Psoas muscle (tissue), 8 donors: ENCODE measurements at places on chromosomes 7 and 10.
A peak's percentile ranks its signal among the peaks of the same experiment; 100 is the strongest.

DNA sequence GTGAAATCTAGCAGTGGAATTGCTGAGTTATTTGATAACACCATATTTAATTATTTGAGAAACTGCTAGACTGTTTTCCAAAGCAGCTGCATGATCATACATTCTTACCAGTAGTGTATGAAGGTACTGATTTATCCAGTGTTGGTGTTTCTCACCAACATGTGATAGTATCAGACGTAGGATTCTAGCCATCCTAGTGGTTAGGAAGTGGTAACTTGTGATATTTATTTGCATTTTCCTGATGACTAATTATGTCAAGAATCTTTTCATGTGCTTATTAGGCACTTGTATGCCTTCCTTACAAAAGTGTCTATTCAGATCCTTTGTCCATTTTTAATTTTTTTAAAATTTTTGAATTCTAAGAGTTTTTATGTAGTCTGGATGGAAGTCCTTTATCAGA, 54.2 kb upstream of the PLXDC2 start:
- no peak for DNase-seq

GRCh38 chr7:6172224-6172909, 100.1 kb downstream of the CYTH3 start:
- DNase-seq: no peak

DNA sequence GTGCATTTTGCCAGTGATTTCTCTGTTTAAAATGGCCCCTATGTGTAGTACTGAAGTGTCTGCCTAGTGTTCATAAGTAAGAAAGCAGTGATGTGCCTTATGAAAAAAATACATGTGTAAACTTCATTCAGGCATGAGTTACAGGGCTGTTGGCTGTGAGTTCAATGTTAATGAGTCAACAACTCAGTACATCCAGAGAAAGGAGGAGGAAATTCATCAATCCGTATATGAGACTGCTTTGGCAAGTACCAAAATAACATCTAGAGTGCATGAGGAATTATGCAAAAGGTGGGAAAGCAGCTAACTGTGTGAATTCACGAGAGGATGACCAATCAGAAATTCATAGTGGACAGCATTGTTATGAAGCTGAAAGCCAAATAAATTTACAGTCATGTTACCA, 255.6 kb downstream of the ZEB1 start:
- DNase-seq: no peak

DNA sequence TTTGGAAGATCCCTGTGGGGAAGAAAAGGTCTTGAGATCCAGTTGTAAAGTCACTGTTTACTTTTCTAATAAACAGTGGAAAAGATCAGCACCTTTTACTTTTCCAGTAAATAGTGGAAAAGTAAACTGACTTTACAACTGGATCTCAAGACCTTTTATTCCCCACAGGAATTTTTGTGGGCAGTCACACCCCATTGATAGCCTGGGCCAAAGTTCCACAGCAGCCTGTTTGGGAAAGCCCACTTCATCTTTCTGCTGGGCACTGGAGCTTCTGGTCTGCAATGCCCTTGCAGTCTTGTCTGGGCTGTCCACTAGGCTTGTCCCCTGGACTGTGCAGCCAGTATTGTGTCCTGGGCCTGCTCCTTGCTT, 50.2 kb downstream of the ADCY1 start:
- DNase-seq: no peak

DNA sequence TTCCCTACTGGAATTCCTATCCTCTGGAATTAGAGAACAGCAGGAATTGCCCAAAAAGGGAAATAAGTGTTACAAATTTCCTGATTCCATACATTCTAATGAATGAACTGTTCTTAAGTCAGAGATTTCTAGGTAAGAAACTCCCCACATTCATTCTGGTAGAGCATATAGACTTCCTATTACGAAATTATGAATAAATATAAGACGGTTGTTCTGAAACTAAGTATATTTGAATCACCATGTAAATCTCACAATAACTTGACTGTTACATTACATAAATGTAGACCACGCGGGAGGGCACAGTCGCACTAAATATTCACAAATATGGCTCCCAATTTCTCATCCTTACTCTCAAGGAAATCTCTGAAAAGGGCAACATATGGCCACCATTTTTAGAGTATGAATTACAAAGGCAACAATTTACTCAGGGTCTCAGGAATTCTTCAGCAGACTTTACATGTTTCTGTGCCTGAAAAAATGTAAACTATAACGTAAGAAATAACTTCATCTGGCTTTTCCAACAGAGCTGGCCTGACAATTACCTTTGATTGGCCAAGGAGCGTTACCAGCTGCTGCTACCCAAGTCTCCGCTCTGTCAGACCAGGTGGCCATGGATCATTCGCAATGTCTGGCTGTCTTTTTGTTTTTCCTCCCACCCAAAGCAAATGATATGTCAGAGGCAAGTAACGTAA, 115.8 kb downstream of the MPP7 start:
- no peak for DNase-seq

- no peak for DNase-seq
Measured at GRCh38 chr7:24831240-24831639, 74.0 kb upstream of the GSDME start.

GRCh38 chr7:80135309-80136104, 876 bp downstream of the GNAI1 start:
- peak; percentile 35 for DNase-seq

DNA sequence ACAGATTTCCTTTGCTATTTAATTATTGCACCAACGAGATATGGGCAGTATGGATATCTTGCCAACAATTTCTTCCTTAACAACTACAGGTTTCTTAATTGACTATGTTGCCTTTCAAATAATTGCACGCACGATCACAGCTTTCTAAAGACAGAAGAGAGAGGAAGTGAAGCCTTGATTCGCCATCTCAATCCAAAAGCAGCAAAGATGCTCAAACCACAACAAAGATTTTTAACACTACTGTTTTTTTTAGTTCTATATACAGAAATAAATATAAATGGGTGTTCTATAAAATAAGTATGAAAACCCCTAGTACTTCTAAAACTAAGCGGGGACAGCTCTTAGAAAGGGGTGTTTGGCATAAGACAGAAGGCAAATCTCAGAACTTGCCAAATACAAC, 251.3 kb downstream of the SFMBT2 start:
- DNase-seq: no peak

DNA sequence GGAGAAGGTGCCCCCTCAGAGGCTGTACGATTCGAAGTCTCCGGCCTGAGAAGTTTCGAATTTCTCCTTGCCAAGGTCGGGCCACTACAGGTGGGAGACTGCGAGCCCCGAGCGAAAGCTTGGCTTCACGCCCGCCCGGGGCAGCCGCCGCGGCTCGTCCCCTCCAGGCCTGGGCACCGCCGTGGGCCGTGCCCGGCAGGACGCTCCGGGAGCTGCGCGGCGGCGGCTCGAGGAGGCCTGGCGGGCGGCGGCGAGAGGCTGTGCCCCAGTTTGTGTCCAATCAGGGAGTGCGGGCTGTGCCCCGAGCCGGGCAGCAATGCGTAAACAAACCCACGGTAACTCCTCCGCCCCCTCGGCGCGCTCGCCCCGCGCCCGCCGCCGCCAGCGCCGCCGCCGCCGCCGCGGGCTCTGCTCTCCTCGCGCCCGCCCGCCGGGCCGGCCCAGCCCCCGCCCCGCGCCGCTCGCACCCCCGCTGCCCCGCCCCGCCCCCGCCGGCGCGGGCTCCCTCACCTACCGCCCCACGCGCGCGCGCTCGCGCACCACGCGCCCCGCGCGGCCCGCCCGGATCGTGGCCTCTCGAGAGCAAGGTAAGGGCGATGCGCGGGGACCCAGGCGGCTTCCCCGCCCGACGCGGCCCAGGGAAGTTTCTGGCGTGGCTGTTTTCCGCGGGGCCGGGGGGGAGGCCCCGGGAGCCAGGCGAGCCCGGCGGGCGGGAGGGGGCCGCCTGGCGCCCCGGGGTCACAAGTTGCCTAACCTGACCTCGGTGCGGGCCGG, 57.8 kb upstream of the PCGF5 start:
- peak; percentile 92 for DNase-seq

DNA sequence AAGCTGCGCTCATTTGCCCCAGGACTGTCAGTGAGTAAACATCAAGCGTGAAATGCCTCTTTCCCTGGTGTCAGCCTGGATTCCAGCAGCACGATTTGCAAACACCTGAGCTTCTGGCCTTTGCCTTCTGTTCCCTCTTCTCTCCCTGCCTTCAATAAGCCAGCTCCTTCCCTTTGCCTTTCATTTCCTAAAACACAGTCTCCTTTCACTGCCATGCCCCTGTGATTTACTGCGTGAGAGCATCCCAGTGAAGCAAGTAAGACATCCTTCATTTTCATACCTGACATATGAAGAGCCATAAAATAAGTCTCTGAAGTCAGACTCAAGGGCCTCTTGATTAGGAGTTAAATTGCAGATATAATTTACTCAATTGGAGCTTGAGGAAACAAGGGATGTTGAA, 681.8 kb downstream of the TYW1 start:
- no peak for DNase-seq

GRCh38 chr10:11178606-11179515, 161.2 kb downstream of the CELF2 start:
- DNase-seq: no peak

GRCh38 chr7:84913731-84914130, 273.1 kb downstream of the SEMA3D start:
- no peak for DNase-seq

- no peak for DNase-seq
Measured at GRCh38 chr7:155799514-155799913, 12.7 kb downstream of the SHH start.

GRCh38 chr10:36116731-36117130, 474.6 kb upstream of the FZD8 start:
- no peak for DNase-seq

DNA sequence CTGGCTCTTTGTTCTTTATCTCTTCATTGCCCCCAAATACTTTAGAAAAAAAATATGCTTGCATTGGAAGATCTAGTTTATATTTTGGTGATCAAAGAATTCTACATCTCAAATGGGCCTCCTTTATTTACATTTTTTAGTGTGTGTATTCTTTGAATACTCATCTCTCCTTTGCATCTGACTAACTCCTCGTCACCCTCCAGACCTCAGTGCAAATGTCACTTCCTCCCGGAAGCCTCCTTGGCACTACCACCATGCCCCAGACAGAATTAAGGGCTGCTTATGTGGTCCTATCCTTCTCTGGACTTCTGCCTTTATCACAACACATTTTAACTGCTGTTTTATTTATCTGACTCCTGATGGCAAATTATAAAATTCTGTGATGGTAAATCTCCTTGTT, 52.0 kb upstream of the PPP1R3C start:
- DNase-seq: no peak

DNA sequence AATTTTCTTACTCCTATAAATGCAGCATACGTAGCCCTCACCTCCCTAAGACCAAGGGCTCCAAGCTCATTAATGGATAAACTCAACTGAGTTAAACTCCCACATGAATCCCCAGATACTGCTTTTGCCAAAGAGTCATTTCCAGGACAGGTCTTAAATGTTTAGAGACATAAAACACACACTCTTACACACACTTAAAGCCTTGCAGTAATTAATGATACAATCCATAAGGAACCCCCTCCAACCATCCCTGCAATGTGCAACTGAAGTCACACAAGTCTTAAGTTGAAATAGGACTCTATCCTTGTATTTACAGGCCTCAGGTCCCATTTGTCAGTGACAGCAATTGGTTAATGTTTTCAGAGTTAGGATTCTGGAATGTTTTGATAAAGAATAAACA, 194.1 kb downstream of the FANK1 start:
- DNase-seq: no peak

GRCh38 chr7:36279200-36279925, 110.3 kb upstream of the ANLN start:
- DNase-seq: no peak

- no peak for DNase-seq
Measured at GRCh38 chr7:140945940-140946339, 21.2 kb upstream of the BRAF start.

- DNase-seq: no peak
Measured at GRCh38 chr7:45067582-45067981, 21.2 kb downstream of the NACAD start.

- DNase-seq: peak; percentile 5
Measured at GRCh38 chr10:132690821-132691610, 94.9 kb downstream of the NKX6-2 start.

DNA sequence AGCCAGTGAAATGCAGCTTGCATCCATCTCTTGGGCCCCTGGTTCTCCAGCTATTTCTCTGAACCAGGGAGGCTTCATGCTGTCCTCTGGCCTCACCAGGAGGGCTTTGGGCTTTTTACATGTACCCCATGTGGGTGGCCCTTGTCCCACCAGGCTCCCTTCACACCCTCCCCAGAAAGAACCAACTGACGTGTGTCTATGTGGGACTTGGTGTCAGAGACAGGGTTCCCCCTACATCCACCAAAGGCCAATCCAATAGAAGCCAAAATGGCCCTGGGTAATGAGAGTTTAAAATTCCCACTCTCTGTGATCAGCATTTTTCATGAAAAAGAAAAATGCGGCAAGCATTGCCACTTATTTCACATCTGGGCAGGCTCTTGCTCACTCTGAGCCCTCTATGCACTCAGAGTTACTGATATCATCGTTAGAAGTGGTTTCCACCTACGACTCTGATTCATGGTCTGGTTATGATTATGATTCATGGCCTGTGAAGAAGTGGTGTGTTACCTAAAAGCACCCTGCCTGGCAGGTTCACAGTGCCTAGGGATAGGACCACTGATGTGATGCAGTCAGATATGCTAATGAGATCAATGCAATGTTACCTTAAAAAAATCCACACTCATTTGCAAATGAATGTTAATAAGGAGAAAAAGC, 133.5 kb downstream of the BUB3 start:
- DNase-seq: no peak

GRCh38 chr10:12625393-12626023, 276.2 kb downstream of the CAMK1D start:
- no peak for DNase-seq

GRCh38 chr7:91949221-91950009, 8.8 kb downstream of the AKAP9 start:
- no peak for DNase-seq

DNA sequence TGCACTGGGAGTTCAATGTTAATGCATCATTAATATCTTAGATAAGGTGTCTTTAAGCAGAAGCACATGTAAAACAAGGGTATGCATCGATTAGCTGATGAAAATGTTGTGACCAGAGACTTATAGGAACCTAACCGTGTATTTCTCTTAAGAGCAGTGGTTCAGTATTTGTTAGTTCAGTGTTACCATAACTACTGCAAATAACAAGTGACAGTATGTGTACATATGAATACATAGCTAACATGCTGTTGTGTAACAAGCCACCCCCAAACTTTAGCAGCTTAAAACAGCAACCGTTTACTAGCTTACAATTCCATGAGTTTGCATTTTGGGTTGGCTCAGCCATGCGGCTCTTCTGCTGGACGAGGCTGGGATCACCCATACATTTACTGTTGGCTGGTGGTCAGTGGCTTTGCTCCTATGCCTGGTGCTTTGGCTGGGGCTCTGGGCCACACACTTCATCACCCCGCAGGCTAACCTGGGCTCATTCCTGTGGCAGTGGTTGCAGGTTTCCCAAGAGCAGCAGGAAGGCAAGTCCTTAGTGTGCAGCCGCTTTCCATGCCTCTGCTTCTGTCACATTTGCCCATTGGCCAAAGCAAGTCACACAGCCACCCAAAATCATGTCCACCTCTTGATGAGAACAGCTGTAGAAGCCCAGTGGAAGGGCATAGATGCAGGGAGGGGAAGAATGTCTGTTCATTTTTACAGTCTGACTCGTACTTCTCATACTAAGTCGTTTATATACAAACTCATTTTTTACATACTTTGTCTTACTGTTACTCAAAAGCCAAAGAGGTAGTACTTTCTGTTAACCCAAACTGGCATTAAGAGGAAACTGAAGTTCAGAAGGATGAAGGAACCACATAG, 103.3 kb upstream of the GATA3 start:
- no peak for DNase-seq

GRCh38 chr7:155283565-155284194, 14.0 kb upstream of the INSIG1 start:
- DNase-seq: no peak
